Natural killer cell treated with Interleukin-12 subunit alpha and Interleukin-12 subunit beta and Interleukin-15 and Interleukin-18, amount 100 ng/mL, for 72 hours (primary cell): ENCODE measurements at places on chromosomes 2 and 18.

DNA sequence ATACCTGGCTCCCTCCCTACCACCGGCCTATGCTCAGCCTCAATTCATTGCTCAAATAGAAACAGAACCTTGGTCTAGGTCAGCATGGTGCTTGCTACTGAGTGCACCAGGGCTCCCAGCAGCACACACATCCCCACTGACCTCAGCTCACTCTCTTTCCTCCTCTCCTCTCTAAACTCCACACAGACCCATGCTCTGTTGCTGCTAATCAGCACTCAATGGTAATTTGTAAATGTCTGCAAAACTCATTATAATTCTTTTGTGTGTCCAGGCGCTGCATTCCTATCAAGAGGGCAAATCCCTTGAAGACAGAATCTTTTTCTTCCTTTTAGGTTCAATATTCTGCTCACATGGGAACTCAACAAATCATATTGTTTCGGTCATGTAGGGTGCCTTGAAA, 382.2 kb downstream of the CLIP4 start:
- no peak for DNase-seq

- no peak for DNase-seq
These were observed 25.1 kb upstream of the ARHGAP25 start for GRCh38 chr2:68709421-68709911.

DNA sequence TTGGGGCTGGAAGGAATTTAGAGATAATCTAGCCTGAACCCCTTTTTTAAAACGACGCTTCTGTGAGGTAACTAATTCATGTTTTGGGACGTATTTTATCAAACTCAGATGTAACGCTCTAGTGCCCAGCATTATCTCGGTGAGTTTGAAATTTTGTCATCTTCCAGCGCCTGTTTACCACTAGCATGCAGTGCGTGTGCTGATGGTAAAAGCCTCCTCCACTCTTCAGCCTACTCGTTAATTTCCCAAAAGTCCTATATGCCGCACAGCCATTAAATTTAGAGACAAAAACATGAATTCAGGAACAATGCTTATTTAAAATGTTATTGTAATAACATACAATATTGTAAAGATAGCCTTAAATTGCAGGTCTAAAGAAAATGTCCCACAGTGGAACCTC, 2.8 kb downstream of the ZCCHC2 start:
- no peak for DNase-seq

DNA sequence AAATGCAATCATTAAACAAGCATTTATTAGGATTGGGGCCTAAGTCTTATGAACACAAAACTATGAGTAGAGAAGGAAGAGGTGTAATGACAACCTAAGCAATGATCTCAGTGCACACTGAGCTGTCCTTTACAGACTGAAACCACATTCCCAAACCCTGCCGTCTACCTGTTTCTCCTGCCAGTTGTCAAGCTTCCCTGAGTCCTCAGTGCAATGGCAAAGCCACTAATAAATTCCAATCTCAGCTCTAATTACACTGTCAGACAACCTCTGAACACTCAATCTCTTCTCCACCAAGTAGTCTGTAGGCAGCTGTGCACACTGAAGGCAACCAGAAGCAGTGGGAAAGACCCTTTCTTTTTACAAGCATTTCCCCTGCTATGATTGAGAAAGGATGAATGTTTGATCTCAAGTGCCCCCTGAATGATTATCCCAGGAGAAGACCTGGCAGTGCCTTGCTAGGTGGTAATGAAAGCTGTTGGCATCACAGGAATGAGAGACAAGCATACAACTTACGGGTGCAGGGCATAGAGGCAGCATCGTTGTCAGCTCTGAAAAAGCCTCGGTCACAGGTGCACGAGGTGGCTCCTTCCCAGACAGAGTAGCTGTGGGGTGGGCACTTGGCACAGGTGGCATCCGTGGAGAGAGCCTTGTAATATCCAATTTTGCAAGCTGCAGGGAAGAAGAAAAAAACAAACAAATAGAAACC, 71.4 kb downstream of the EPHA4 start:
- no peak for DNase-seq

- DNase-seq: no peak
These were observed 548.9 kb upstream of the CDH2 start for GRCh38 chr18:28725876-28726275.
